AML-193 (cell line): ENCODE measurements at places on chromosomes 2 and 18.

DNA sequence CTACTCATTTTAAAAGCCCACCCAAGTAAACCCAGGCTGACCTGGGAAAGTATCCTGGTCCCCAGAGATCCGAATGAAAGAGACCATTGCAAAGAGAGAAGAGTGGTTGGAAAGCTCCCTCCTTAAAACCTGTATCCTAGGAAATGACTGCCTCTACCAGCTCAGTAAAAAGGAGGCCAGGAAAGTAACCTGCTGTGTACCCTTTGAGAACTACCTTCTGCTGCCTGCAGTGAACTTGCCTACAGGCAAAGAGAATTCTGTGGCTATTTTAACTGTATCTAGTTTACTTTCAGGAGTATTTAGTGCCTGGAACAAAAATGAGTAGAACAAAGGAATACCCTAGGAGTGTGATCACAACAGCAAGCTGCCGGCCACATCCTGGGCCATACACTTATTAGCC lies 641.7 kb upstream of the NRXN1 start:
- no peak for DNase-seq

- DNase-seq: peak; percentile 36
Measured at GRCh38 chr2:229586746-229587705, 127.3 kb downstream of the DNER start.

DNA sequence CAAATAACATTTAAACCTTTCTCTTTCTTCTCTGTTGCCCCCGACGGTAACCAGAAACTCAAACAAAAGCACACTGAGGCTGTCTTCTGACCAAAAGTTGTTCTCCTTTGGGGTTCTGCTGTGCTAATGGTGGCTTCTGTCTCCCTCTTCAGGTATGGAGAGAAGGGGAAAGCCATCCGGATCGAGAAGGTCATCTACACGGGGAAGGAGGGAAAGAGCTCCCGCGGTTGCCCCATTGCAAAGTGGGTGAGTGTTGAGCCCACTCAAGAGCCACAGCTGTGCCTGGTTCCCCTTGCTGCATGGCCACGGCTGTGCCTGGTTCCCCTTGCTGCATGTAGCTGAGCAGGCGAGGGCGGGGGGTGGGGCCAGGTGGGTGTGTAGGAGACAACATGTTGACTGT lies 67.4 kb downstream of the BOLA3 start:
- no peak for DNase-seq

DNA sequence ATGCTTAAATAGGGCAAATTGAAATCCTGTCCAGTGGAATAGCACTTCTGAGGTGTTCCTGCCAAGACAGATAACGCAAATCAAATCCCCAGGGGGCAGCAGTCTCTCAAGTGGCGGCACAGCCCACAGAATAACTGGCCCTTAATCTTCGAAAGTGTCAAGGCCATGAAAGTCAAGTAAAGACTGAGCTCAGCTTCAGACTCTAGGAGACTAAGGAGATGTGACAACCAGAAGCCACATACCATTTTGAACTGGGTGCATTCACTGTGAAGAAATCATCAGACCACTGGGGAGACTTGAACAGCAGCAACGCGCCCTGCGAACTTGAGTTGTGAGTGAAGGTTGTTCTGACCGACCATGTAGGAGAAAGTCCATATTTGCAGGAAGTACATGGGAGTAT lies 66.0 kb upstream of the ASAP2 start:
- DNase-seq: no peak

DNA sequence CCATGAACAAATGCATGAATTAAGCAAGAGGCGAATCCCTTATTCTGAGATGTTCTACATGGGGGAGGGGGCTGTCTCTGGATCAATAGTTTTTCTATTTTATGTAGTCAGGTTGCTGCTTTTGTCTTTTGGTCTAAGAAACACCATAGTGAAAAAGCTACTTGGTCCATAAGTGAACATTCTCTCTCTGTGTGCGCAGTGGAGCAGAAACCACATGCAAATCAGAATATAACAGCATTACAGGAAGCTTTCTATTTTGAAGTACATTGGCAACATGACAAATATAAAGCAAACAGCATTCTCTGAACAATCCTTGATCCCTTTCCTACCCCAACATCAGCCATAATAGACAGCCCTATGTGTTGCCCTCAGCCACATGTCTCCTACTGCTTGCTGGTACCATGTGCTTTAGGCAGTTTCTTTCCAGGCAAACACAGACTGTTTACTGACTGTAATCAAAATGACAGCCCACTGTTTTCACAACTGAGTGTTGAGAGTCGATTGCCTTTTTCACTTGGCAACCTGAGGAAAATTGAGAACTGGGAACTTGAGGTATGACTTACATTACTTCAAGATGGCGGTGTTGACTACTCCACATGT lies 10.6 kb downstream of the SCN3A start:
- no peak for DNase-seq

DNA sequence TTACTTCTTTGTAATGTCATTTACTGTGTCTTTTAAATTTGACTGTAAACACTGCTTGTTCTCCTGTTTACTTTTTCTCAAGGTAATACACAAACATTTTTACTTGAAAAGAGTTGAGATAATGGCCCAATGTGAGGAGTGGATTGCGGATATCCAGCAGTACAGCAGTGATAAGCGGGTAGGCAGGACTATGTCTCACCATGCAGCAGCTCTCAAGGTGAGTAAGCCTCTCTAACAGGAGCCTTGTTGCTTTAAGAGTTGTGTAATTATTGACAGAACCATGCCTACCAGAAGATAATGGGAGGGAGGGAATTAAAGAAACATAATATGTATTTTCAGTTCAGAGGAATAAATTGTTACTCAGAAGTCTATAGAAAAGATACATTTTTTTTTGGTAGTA lies 16.5 kb upstream of the TTC27 start:
- no peak for DNase-seq

GRCh38 chr2:85012855-85013254 lies 41.9 kb downstream of the KCMF1 start:
- no peak for DNase-seq

DNA sequence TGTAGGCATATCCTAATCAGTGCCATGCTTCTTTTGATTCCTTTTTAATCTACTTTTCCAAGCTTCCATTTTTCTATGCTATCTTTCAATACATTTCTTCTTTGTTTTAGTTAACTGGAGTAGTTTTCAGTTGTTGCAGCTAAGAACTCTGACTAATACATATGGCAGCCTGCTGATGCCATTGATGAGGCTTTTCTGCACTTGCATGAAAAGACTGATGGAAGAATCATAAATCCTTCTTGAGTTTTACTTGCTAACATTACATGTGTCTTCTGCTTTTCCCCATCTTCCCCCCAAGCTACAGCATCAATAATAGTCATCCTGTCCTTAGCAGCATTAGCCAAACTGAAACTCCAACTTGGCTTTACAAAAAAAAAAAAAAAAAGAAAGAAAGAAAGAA lies 203.3 kb downstream of the LRP1B start:
- no peak for DNase-seq

DNA sequence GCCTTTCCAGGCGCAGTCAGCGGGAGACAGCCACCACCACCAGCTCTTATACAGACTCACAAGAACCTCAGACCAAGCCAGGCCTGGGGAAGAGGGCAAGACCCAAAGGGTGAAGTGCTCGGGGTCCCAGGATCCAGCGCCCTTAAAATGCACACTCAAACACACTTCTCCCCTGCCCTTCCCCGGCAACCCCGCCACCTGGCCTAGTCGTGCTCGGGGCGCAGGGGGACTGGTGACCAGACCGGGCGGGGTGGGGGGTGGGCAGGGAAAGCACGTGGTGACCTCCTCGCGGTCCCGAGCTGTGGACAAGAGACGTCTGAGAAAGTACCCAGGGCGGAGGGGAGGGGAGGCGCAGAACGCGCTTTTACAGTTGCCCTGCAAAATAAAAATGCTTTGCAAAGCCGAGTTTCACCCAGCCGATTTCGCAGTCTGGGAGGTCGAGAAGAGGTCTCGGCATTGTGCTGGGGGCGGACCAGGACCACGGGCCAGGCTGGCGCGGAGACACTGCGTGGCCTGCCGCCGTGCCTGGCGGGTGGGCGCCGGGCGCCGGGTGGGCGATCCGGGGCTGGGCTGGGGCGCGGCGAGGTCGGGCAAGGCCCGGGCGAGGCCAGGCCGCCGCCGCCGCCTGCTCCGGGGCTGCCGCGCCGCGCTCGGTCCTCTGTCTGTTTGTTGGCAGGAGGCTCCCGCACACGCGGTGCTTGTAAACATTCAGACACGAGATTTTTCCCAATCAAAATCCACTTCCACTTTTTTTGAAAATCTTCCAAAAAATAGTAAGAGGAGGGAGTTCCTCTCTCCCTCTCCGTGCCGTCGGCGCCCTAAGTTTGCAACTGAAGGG lies 2.0 kb downstream of the BCL11A start:
- DNase-seq: no peak

GRCh38 chr2:129721236-129721635 lies 258.2 kb upstream of the RAB6C start:
- DNase-seq: no peak

GRCh38 chr2:939936-940601 lies 10.6 kb upstream of the SNTG2 start:
- DNase-seq: no peak
